ENCODE measurements at places on chromosomes 3 and 15.
A peak's percentile ranks its signal among the peaks of the same experiment; 100 is the strongest.

DNA sequence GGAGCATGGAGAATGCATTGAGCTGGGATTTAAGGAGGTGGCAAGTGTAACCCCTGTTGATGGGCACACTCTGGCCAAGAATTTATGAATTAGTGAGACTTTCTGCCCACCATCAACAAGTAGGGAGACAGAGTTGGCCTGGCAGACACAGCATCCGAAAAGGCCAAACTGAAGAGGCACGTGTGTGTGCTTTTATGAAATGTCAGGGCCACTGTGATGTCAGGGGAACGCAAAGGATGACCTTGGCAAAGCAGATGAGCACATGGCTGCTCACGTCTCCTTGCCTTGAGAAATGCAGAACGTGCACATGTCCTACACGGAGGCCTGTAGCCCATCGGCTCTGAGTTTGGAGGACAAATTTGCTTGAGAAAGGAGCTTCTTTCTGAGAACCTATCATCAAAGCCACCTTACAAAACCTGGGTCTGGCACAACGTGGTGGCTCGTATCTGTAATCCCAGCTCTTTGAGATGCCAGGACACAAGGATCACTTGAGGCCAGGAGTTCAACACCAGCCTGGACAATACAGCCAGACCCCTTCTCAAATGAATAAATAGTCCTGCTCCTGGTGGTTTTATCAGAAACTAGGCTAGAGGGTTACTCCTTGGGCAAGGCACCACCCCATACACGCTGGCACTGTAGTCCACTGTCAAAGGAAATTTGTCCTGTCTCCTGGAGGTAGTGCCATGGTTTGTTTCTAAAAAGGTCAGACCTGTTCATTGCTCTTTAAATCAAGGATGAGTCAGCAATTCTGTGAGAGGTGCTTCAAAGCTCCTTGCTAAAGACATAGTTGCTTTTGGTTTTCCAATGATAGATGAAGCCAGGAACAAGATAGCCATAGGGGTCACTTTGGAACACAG, 941 bp upstream of the SH3BP5 start:
- H3K4me1 ChIP-seq = no peaks in the 10 kb centered on the region
- no peaks in the 10 kb centered on the region for H3K36me3 ChIP-seq
- H3K27ac ChIP-seq = peak overlapping the region; percentile 3
- peak overlapping the region; percentile 90 for H3K4me3 ChIP-seq

DNA sequence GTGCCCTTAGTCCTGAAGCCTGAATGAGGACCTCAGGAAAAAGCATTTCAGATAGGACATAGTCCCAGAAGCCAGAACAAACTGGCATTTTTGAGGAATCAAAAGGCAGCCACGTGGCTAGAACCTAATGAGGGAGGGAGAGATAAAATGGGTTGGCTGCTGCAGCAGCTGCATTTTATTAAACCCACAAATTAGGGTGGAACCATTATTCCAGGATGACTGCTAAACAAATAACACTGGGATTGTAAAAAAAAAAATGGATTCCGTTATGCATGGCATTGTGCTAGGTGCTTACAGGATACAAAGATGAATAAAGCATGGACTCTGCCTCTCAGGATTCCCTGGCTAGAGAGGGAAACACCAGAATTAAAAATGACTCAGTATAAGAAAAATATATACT, 141.5 kb downstream of the SATB1 start:
- H3K27ac ChIP-seq = no peak overlapping the region
- H3K4me1 ChIP-seq = no peaks in the 10 kb centered on the region
- no peaks in the 10 kb centered on the region for H3K36me3 ChIP-seq
- no peaks in the 10 kb centered on the region for H3K27me3 ChIP-seq
- ATAC-seq = no peak

DNA sequence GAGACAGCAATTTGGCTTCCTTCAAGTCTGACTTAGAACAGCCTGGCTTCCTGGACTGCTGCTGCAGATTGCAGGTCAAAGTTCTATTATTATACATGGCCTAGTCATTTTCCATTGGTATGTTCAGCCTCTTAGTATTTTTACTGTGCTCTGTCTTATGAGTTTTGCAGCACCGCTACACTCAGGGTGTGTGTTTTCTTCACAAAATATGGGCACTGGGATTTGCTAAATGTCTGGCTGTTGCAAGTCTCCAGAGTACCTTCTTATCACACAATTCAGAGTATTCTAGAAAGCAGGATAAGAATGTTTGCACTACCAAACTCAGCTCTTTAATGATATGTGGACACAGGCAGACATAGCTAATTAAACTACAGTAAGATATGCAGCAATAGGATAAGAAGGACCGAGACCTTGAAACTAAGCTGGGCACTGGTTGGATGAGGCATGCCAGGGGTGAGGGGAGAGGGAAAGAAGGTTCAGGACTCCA, 203.0 kb upstream of the PDZRN3 start:
- peak; percentile 34 for ATAC-seq
- H3K4me1 ChIP-seq = no peaks in the 10 kb centered on the region
- H3K36me3 ChIP-seq = no peaks in the 10 kb centered on the region

DNA sequence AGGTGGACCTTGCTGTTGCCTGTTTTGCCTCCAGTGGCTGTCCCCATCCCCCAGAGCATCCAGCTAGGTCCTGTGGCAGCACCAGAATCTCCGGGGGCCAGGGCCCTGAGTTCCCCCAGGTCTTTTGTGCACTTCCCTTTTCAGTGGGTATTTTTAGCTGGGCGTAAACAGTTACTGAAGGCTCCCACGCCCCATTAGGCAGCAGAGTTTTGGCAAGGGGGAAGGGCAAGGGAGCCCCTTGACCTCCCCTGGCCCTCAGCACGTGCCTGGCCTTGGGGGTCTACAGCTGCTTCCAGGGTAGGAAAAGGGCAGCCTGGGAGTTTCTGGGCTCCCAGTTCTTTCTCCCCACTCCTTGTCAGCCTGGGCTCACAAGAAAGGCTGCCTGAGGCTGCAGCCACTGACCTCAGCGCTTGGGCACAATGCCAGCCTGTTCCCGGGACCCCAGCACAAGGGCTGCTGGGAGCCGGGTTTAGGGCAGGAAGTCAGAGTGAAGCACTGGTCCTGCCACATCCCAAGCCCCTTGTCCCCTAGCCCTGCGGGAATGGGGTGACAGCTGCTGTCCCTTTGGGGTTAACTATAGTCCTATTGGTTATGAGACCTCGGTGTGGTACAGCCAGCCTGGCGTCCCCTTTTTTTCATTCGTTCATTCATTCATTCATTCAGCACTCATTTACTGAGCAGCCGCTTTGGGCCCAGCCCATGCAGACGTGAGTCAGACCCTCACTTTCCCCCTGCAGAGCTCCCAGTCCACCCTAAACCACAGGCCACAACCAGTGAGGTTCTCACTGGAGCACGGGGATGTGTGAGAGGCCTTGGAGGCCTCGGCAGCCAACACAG, 8.4 kb downstream of the CSK start:
- peak overlapping the region; percentile 1 for H3K4me3 ChIP-seq
- H3K27me3 ChIP-seq = no peaks in the 10 kb centered on the region
- peak overlapping the region; percentile 70 for H3K27ac ChIP-seq
- no peaks in the 10 kb centered on the region for H3K36me3 ChIP-seq
- H3K4me1 ChIP-seq = peaks cover 57% of the 10 kb centered on the region

- no peak overlapping the region for H3K4me3 ChIP-seq
- ATAC-seq = no peak
- no peaks in the 10 kb centered on the region for H3K4me1 ChIP-seq
- no peak overlapping the region for H3K27ac ChIP-seq
Observed at GRCh38 chr15:82833362-82833682, 23.9 kb downstream of the WHAMM start.

DNA sequence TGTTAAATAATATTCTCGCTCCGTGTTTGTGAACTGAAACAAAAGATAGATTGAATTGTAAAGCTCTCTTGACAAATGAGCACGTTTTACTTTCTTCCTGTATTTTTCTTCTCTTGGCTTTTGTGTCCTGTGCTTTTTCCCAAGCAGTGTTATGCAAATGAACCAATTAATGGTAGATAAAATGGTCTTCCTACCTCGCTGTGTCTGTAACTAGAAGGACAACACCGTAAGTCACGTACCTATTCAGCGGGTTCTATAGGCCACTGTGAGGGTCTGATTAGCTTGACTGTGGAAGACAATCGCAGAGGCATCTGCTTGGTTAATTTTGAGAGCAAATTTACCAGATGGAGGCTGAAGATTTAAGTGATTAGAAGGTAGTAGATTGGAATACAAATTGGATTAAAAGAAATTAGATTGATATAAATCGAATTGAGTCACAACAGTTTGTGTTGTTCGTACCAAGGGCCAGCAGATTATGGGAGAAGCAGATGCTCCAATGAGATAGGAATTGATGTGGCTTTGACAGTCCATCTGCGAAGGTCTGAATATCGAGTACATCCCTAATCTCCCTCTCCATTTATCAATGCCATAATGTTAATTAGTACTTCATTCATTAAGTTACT, 40.2 kb downstream of the ROBO2 start:
- no peak overlapping the region for H3K27ac ChIP-seq
- no peaks in the 10 kb centered on the region for H3K4me1 ChIP-seq

DNA sequence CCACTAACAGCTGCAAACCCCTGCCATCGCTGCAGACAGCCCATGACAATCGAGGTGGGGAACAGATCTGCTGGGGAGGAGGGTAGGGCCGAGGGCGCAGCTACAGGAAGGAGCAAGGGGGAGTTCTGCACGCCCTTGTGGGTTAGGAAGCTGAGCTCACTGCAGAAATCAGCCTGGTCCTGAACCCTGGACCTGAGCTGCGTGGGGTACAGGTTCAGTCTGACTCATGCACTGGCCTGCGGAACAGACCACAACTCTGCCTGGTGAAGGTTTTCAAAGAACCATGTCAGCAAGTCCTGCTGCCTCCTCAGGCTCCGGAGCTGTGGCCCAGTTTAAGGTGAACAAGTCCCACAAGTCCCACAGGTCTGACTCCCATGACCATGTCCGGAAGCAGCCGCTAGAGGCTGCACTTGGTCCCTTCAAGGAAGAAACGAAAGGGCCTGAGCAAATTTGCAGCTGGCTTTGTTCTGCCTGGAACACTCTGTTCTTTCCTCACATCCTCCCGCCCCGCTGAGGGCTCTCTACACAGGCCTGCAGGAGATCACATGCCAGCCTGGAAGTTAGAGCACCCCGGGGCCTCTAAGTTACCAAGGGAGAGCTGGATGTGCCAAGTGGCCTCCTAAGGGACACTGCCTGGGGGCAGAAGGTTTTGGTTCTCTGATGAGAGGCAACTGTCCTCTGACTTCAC, 49.4 kb upstream of the AKAP13 start:
- no peaks in the 10 kb centered on the region for H3K36me3 ChIP-seq
- peak overlapping the region; percentile 89 for H3K27ac ChIP-seq

- H3K27ac ChIP-seq = no peak overlapping the region
- no peaks in the 10 kb centered on the region for H3K27me3 ChIP-seq
- no peaks in the 10 kb centered on the region for H3K36me3 ChIP-seq
- no peak for ATAC-seq
- H3K4me1 ChIP-seq = no peaks in the 10 kb centered on the region
Observed at GRCh38 chr15:81825136-81825535, 220.7 kb downstream of the MEX3B start.

DNA sequence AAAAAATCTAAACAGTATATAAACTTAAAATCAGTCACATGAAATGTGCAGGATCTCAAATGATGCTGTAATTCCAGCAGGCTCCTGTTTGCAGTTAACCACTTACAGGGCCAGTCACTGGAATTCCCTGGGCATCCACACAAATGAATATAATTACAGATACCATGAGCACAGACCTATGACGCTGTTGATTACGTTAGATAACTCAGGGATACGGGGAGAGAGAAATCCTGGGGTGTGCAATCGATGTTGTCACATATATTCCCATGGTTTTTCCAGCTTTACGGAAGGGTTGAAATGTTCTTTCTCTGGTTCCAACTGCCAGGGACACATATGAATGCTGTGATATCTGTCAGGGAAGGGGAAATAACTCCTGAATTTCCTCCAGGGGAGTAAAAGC, 100.8 kb downstream of the RORA start:
- H3K27me3 ChIP-seq = no peaks in the 10 kb centered on the region
- no peak overlapping the region for H3K4me3 ChIP-seq
- H3K27ac ChIP-seq = no peak overlapping the region

DNA sequence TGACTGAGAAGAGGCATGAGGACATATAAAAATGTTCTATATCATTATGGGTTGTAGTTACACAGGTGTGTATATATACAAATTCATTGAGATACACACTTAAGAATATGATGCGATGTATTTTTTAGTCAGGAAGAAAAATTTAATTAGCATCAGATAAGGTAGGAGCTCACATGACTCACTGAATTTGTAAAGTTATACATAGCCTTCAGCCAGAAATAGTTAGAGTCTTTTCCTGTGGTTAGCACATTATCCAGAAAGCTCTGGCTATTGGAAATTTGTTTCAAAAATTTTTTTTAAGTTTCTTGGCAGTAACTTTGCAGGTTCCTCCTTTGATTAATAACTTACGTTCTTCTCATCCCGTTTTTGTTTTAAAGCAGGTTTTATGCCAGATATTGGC, 88.6 kb downstream of the STT3B start:
- no peak for ATAC-seq
- no peaks in the 10 kb centered on the region for H3K36me3 ChIP-seq

DNA sequence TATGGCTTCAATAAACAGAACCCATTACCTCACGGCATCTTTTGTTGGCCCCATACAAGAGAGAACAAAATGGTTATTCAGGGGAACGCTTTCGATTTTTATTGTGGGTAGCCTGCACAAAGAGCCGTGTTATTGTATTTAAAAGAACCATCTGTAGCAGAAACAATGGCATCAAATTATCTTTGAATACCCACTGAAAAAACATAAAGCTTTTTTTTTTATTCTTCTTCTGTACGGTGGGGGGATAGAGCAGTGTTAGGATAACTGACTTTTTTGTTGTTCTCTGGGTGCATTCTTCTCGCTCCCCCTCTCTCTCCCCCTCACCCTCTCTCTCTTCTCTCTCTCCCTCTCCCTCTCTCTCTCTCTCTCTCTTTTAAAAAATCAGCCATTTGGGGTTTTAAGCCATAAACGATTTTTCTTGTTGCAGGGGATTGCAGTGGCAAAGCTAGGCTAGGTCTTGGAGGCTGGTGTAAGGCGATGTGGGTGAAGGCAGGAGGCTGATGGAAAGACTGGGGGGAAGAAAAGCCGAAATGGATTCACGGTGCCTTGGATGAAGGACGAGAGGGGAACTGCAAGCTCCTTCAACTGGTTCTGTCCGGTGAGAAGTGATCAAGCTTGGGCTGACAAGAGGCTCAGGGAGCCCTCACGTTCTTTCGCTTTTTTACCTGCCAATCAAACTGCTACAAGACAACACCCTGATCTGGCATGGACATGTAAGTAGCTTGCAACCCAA, 12.4 kb upstream of the SOX2 start:
- no peak overlapping the region for H3K27ac ChIP-seq
- H3K27me3 ChIP-seq = peaks cover 100% of the 10 kb centered on the region
- no peak overlapping the region for H3K4me3 ChIP-seq
- H3K36me3 ChIP-seq = no peaks in the 10 kb centered on the region
- H3K4me1 ChIP-seq = peaks cover 35% of the 10 kb centered on the region

All from gastroesophageal sphincter (tissue), 4 donors.